Anterior cingulate cortex (tissue), 58 donors: ENCODE measurements at places on chromosomes 6 and 20.

GRCh38 chr6:158086504-158087223 lies 81.4 kb downstream of the SERAC1 start:
- peak; percentile 29 for DNase-seq

DNA sequence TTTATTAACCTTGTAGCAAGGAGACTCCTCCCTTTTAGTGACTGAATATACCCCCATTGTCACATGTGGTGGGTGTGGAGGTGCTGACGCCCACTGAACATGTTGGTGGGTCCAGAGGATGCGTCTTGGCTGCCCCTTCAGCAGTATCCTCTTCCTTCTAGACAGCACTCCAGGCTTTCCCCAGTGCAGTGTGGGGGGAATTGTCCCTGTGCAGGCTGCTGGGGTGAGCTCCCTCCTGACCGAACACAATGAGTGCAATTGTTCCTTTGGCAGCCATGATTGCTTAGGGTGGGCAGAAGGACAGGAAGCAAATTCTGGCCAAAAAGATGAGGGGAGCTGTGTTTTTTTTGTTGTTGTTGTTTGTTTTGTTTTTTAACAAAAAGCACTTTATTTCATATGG lies 209.3 kb upstream of the PDE10A start:
- DNase-seq, result no peak

DNA sequence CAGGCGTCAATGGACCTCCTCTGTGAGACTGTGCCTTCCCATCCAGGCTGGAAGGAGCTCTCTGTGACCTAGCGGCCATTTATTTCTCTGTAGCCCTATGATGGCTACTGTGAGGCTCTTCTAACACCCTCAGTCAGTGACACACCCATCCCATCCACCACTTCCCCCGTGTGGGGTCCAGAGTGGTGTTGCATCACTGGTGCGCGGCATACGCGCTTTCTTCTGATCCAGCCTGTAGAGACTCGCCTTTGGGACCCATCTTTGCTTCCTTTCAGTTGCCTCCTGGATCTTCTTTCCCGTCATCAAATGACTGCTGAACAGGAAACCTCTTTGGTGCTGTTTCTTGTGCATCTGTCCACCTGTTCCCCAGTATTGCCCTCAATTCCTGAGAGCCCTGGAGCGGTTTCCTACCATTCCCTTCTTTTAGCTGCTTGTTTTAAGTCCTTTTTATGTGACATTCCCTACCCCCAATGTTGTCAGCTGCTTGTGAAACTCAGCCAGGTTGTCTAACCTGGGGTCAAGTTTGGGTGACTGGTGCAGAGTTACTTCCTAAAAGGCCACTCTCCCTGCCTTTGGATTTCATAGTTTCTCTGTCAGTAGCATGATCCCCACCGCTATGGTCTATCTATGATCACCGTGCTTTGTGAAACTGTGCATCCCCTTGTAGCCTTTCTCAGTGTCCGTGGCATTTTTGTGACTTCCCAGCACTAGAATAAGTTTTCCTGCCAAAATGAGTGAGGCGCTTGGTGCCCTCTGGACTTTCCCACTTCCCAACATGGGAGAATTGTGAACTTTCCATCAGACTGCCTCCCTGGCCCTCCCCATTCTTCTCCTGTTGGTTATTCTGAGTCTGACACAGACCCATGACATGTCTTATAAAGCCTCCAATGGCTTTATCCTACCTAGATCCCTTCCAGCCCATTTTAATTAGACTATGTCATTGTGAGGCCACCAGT lies 5.7 kb downstream of the PRR3 start:
- DNase-seq, result no peak

DNA sequence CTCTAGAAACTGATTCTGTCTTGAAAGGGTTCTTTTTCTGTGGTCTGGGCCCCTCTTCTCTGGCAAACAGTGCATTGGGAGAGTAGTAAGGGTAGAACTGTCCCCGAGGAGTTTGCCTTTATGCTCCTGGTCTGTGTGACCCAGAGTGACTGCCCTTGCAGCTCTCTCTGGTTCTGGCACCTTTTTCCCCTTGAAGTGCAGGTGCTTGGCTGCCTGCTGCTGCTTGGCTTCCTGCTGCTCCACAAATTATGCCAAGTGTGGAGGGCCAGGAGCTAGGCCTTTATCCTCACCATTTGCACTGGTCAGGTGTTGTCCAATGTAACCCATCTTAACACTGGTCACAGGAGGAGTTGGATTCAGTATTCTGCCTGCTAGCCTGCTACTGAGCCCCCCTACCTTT lies 11.2 kb downstream of the KIZ start:
- DNase-seq, result no peak

DNA sequence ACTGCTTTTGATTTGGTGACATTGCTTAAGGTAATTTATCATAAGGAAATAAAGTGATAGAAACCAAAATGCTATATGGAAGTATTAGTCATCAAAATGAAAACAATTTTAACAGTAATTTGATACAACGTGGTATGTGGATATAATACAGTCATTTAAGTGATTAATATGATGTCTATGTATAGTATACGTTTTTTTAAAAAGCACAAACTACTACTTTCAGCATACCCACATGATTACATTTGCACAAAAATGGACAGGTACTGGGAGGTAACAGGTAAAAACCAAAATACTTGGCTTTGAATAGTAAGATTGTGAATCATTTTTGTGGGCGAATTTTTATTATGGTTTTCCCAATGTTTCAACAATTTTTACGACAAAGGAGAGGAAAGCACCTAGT lies 97.6 kb downstream of the OGFRL1 start:
- DNase-seq, result no peak

DNA sequence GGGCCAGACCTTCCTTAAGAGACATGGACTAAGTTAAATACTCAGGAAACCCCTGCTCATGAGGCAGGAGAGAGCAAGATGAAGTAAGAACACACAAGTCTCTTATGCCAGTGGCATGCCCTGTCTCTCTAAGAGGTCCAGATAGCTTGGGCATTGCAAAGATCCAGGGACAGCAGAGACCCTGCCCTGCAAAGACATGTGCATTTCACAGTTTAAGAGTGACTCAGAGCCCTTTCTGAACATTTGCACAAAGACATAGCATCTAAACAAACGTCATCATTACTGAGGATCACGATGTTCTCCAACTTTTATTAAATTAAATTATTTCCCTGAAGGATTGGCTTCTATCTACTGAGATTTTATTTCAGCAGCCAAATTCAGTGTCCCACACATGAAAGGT lies 230.5 kb upstream of the RIN2 start:
- DNase-seq, result no peak

GRCh38 chr6:30748851-30749540 lies 4.6 kb upstream of the IER3 start:
- DNase-seq, result no peak

- DNase-seq, result no peak
Observed at GRCh38 chr20:41265938-41266337, 51.6 kb downstream of the ZHX3 start.

- DNase-seq, result no peak
Observed at GRCh38 chr6:498795-499231, 107.3 kb downstream of the IRF4 start.

DNA sequence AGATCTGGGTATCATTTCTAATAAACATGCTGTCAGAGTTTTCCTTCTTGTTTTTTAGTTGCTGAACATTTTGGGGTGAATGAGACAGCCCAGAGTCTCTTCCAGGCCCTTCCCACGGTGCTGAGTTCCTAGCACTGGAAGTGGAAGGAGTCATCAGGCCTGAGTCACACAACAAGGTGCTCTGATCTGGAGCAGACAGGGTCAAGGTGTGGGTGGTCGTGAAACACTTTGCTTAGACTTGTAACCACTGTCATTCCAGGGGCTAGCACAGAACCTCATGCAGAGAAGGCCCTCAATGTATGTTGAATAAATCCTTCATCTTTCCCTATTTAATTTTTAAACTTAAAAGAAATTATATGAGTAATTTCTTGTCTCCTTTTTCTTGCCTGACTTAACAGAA lies 60.6 kb downstream of the TXLNB start:
- no peak for DNase-seq

DNA sequence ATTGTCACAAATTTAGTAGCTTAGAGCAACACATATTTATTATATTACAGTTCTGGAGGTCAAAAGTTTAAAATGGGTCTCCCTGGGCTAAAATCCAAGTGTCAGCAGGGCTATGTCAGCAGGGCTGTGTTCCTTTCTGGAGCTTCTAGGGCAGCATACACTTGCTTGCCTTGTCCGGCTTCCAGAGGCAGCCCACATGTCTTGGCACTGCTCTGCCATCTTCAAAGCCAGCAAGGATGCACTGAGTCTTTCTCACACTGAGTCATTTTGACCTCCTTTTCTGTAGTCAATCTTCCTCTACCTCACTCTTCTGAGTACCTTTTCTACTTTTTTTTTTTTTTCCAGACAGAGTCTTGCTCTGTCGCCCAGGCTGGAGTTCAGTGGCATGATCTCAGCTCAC lies 39.0 kb downstream of the ADGRF4 start:
- peak; percentile 42 for DNase-seq

- DNase-seq, result no peak
Observed at GRCh38 chr6:45690846-45691245, 313.1 kb upstream of the SUPT3H start.
